ENCODE measurements at places on chromosomes 4 and X. TPM values are rescaled to one million over a fixed set of nuclear protein-coding genes. Genes with fewer than 3 reads are reported as not detected.

- DNase-seq, result no peak
Observed at GRCh38 chr4:48380583-48381167, 39.3 kb downstream of the SLAIN2 start.

Gene SASH3
- total RNA-seq, result not detected

Gene C4orf51
- total RNA-seq, result not detected

Gene CCNA2
- total RNA-seq, result 72.1 TPM

Gene FAM193A
- 19.6 TPM for total RNA-seq

All from HFFc6 (cell line).